Spinal cord (tissue), 10 donors: ENCODE measurements at places on chromosomes 7 and 10. TPM values are rescaled to one million over a fixed set of nuclear protein-coding genes. Genes with fewer than 3 reads are reported as not detected.

DNA sequence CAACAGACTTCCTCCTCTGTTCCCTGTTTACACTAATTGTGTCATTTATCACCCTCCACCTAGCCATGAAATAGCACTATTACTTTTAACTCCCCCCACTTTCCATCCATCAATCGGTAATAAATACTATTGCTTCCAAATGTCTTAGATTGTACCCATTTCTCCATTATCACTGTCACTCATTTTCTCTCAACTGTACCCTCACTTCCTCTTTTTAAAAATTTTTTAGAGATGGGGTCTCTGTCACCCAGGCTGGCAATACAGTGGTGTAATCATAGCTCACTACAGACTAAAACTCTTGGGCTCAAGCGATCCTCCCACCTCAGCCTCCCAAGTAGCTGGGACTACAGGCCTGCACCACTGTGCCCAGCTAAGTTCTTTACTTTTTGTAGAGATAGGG is 123.5 kb upstream of the EGR2 start:
- no peak for DNase-seq

SYT15 gene
- 4.5 TPM for total RNA-seq

DNA sequence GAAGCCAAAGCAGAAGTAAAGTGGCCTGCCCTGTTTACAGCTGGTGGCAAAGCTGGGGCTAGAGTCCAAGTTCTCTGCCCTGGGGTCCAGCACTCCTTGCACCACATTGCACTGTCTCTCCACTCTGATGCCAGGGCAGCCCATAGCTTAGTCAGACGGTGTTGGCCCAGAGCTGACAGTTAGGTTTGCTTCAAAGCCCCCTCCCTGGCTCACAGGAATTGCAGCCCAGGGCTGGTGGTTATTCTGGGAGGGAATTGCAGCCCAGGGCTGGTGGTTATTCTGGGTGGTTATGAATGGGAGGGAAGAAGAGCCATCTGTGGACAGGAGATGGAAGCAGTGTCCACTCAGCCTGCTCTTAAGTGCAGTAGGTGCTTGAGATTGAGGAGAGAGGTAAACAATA is 88.9 kb downstream of the SCRN1 start:
- DNase-seq = no peak

R3HCC1L gene
- total RNA-seq = 16.1 TPM

DNA sequence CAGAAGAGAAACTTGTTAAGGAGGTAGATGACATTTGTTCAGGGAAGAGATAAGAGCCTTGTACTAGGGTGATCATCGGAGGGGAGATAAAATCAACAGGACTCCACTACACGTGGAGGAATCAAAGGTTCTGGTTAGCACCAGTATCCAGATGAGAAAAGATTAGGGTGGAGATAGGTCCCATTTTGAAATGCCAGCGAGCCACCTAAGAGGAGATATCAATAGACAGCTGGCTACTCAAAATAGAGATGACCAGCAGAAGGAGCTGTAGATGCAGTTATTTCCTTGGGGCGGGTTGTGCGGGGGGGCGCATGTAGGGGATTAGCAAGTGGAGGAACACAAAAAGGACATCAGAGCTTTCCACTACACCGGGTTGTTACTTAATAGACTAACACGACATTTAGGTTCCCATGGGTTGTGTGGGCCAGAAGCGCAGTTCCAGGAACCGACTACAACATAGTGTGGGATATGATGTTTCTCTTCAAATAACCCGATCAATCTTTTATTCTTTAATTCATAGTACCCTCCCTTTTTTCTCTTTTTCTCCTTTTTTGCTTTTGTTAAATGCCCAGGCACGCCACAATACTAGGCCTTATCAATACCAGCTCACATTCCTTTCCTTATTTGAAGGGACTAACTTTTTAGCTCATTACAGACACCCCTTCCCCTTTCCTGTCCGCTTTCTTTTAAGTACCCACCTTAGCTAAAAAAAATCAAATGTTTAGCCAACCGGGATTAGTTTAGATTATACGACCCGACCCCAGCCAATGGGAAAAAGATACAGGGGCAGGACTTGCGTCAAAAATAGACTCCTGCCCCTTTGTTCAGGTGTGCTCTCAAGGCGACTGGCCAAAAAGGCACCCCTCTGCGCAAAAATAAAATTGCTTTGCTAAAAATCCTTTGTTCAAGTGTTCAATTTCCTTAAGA is 2.0 kb upstream of the KIF11 start:
- DNase-seq = no peak

DNA sequence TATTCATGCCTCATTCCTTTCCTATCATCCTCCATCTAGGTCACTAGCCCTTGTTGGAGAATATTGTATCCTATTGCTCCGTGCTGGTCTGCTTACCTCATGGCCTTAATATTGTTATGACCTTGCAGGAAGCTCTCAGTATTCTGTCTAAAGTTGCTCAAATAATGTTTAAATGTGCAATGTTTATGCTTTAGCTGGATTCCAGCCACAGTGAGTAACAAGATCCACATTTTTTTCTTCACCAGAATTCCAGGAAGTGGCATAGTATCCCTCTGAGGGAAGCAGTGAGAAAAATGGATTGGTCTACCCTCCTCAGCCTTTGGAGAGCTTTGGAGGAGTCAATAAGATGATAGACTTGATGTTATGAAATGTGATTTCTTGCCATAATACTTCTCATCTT is 402.6 kb downstream of the NRG3 start:
- no peak for DNase-seq

FAM25C gene
- not detected for total RNA-seq

GRCh38 chr7:107691716-107692115 is 31.1 kb downstream of the SLC26A4 start:
- DNase-seq = no peak

- no peak for DNase-seq
Observed at GRCh38 chr10:114087655-114088054, 44.0 kb downstream of the ADRB1 start.

EEPD1 gene
- 34.2 TPM for total RNA-seq

DNA sequence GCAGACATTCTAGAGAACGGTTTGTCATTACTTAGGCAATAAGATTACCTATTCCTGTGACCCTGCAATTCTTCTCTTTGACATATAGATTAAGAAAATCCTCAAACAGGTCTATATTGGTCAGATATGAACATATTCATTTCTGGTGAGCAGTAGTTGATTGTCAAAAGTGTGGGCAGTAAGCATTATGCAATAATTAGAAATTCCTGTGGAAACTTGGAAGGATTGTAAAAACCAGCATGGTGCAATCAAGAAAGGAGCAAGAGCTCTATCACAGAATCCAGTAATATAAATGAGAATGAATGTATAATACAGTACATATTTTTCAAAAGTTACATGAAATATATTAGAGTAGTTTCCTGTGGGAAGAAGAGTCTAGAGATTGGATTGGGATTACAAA is 406.5 kb downstream of the SUGCT start:
- DNase-seq = no peak
